Brain microvascular endothelial cell (primary cell): ENCODE measurements at places on chromosomes 3 and 15.

DNA sequence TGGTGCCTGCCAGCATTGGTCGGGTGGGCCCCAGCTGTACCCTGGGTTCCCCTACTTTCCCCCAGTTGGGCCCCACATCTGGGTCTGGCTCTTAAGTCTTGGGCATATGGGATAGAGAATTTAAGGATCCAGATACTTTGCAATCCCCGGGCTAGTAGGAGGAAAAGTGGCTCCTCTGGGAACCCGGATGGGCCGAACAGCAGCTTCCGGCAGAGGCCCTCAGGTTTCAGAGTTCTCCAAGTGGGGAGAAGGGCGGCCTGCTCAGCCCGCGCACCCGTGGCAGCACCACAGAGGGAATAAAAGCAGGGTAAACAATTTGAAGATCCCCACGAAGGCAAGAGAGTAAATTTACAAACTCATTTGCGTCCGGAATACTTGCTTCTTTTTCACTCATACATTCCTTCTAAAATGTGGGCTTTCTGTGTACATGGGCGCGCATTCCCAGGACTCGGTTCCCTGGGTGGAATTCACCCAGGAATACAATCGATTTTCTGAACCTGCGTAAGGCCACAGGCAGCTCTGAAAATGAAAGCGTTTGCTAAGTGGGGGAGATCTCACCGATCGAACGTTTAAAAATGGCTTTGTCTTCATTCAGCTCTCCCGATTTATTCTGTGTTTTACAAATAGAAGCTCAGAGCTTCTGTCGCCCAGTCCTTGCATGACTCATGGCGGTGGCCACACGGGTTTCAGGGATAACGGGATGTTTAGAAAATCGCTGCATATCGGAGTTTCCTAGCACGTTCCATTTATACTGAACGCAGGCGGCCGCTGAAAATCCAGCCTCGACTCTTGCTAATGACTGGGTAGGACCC lies 74.0 kb upstream of the POLG start:
- no peak for DNase-seq

- DNase-seq, result no peak
Measured at GRCh38 chr3:151639418-151639740, 94.3 kb upstream of the AADACL2 start.

GRCh38 chr15:78195735-78196201 lies 38.6 kb downstream of the ACSBG1 start:
- DNase-seq, result no peak

GRCh38 chr3:33315826-33316225 lies 38.6 kb downstream of the FBXL2 start:
- DNase-seq, result peak; percentile 14

GRCh38 chr15:58065445-58066041 lies at the start of gene ALDH1A2:
Gene ALDH1A2 (minus strand): TSS chr15:58065711. CDS start chr15:58065650, 61 bp downstream.
- no peak for DNase-seq

GRCh38 chr3:38002291-38002876 lies 11.8 kb downstream of the VILL start:
- DNase-seq, result no peak

GRCh38 chr3:156975721-156976120 lies 149.6 kb downstream of the LEKR1 start:
- DNase-seq, result no peak

DNA sequence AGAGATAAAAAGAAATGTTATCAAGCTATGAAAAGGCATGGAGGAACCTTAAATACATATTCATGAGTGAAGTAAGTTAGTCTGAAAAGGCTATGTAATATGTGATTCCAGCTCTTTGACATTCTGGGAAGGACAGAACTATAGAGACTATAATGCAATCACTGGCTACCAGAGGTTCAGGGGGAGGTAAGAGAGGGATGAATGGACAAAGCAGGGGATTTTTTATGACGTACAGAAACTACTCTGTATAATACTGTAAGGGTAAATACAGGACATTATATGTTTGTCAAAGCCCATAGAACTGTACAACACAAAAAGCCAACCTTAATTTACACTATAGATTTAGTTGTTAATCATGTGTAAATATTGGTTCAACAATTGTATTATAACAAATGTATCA lies 46.1 kb downstream of the MCTP2 start:
- no peak for DNase-seq

DNA sequence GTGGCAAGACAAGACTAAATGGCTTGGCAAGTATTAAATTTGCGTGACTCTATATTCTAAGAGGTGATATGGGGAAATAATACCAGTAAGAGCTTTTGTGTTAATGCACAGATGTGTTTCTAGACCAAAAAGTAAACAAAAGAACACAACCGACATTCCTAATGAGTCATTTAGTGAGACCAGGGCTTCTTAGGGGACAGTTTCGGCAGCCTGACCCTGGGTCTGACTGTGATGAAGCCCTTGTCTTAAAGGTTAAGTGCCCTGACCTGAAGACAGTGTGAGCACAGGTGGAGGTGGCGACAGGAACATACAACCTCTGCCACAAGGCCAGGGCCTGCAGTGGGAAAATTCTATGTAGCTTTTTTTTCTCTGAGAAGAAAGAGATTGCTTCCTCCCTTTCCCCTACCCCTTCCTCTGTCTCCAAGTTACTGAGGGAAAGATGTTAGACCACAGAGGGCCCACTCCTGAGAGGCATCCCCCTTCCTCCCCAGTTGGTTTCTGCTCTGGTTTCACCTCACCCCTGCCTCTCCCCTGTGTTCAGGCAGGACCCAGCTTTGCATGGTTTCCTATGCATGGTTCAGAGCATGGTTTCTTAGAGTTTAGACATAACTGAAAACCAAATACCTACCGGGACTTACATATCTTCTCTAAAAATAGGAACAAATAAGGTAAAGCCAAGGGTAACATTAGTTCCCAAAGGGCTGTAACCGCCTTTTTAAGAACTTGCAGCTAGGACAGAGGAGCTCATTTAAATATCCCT lies 24.8 kb upstream of the CMTM7 start:
- DNase-seq, result no peak

DNA sequence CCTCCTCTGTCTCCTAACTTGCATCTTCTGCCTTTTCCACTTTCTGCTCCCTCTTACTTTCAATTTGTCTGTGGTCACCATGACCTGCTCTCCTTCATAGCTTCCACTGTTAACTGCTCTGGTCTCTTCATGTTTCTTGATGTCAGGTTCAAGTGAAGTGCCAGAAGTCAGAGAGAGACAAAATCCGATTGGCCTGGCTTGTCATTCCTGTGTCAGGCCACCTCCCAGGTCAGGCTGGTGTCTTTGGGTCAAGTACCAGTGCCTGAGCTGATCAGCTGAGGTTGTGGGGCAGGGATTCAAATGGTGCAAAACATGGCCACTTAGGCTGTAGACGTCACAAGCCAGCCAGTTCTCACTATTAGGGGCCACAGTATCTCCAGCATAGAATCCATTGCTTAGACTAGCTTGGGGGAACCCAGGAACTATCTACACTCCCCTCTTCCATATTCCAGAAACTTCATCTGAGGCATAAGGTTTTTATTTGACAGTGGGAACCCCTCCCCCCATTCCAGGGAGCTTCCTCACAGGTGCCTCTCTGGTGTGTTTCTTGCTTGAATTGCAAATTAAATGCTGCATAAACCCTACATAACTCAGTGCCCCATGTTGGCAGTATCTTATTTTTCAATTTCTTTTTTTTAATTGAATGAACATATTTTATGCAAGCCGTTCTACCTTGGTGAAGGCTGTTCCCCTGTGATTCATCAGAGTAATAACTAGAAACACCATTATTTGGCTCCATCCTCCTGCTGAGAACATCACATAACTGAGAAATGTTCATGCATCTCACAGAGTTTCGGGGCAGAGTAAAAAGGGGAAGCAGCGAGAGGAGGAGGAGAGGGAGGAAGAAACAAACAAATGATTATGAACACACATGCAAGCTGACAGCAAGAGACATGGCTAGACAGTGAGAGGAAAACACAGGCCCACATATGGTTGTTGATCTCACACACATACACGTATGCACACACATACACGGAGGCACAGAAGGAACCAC lies 175.8 kb downstream of the TLE3 start:
- no peak for DNase-seq

DNA sequence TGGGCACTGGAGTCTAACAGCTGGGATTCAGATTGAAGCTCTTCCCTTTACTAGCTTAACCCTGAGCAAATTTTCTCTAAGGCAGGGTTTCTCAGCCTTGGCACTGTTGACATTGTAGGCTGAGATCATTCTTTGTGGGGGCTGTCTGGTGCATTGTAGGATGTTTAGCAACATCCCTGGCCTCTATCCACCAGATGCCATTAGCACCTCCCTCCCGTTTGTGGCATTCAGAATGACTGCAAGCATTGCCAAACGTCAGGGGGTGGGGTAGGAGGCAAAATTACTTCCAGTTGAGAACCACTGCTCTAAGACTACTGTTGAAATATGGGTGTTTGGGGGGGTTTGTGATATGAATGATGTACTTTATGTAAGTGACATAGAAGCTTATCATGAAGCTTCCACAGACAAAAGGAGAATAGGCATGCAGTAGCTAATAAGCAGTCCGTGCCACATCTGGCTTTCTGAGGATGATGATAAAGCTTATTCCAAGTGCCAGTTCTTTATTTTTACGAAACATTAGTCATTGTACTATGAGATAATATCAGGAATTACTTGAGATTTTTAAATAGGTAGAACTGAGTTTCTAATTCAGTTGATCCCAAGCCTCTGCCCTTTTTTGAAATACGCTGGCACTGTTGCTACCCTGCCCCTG lies 39.3 kb downstream of the NKIRAS1 start:
- peak; percentile 72 for DNase-seq

DNA sequence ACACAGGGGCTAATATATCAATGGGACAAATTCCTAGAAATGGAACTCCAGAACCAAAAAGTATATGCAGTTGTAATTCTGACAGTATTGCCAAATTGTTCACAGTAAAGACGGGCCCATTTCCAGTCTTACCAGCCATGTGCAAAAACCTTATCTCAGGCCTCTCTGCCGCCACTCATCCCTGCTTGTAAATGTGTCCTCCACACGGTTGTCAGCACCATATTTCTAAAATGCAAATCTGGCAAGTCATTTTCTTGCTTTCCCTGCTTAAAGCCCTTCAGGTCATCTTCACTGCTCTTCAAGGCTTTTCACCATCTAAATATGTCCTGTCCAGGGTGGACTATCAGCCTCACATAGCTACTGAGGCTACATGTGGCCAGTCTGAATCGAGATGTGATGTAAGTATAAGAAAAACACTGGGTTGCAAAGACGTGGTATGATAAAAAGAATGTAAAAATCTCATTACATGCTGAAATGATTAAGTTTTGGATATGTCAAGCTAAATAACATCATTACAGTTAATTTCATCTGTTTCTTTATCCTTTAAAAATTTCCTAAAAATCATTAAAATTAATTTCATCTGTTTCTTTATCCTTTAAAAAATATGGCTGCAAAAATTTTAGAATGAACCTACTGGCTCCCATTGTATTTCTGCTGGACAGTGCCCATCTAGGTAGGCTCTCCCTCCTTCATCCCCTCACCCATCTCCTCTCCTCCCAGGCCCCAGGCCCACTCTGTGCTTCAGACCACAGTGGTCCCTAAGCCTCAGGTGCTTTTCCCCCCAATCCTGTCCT lies 980 bp downstream of the PARP9 start:
- no peak for DNase-seq

- peak; percentile 48 for DNase-seq
Measured at GRCh38 chr15:67433495-67434099, 87.3 kb upstream of the C15orf61 start.

DNA sequence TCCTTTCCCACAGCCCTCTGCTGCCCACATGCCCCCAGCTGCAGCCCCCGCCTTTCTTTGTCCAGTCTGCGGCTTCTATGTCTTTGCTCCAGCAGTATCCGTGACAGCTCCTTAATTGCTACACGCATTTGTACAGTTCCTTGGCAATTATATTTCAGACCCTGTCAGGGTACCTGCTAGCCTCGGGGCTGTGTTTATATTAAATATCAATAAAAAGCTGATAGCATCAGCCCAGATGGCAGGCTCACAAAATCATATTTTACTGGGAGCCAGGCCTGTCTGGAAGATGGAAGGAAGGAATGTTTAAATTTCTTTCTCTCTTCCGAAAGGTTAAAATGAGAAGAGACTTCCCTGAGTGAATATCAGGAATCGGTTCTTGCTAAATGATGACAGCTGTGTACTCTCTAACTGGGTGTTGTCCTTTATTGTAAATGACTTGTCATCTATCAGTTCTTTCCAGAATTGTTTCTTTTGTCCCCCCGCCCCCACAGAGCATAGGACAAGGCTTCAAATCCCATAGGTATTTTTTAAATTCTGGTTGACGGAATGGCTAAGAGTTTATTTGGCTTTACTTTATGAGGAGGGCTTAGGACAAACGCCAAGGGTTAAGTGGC lies 378.1 kb downstream of the LRTM1 start:
- DNase-seq, result no peak

DNA sequence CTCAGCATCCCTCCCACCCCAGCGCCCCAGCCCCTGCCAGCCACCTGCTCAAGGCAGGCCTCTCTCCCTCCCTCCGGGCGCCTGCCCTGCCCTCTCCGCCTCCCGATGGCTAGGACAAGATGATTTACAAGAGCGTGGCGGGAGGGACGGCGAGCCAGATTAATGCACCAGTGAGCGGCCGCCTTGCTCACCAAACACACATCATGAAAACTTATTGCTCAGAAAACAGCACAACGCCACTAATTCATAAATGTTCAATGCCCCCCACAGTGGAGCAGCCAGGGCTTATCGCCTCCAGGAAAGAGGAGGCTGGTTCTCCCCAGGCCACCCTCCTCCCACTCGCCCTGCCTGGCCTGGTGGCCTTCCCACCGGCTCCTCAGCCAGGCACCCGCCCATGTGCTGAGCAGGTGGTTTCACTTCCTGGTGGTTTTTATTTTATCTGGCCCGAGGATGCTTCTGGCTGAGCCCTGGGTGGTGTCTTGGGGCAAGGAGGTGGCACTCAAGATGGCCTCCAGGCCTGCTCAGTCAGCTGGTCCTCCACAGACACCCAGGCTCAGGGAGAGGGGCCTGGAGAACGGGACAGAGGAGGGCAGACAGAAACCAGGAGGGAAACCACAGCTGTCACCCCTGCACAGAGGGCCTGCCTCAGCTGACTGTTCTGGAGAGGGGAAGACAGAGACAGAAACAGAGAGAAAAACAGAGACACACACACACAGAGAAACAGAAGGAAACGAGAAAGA lies 284.9 kb downstream of the UACA start:
- no peak for DNase-seq

DNA sequence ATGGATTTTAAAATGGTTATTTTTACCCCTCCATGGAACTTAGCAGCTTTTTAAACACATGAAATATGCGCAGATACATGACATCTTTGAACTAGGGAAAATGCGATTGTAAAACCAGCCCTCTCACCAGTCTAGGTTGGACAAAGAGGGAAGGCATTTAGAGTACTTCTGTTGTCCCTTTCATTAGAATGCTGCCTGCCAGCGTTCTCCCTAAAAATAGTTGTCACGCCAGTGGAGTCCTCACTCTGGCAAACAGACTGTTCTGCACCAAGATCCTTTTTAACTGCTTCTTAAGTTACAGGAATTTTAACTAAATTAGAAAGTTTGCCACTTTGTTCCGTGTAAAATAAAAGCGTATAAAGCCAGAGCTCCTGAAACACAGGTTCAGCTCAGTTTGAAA lies 295.3 kb downstream of the VPS13C start:
- no peak for DNase-seq

GRCh38 chr3:138594150-138594934 lies at the start of gene CEP70:
Gene CEP70 (minus strand): TSS chr3:138594260. CDS start chr3:138572927, 21,333 bp downstream.
- DNase-seq, result peak; percentile 87
